ENCODE measurements at places on chromosomes 2 and 18. TPM values are rescaled to one million over a fixed set of nuclear protein-coding genes. Genes with fewer than 3 reads are reported as not detected.

DNA sequence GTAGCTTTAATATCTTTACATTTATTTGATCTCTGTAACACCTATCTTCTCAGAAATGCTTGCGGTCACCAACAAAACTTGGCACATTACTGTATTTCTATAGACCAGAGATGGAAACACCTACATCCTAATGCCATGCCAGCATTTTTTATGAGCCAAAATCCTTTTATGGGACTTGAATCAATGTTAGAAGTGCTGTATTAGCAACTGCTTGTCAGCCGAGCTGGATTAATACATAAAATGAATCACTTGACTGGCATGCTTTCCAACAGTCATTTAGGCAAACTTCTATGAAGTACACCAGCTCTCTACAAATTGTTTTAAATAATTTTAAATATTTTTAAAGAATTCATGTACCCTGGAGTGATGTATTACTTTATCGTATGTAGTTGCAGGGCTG is 272.9 kb upstream of the NRP2 start:
- DNase-seq = no peak

DNA sequence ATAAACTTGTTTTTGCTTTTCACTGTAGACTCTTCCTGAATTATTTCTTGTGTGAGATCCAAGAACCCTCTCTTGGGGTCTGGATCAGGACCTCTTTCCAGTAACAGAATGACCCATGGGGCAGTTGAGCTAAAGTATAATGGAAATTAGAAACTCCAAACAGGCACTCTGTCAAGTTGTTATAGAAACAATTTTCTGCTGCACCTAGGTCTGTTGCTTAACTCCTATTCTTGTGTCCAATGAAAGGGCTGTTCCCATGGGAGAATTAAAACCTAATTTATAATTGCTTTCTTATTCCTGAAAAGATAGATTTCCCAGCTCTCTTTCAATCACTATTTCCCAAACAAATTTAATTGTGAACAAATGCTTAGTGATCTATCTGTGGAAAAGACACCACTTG is 1341.3 kb upstream of the PIK3C3 start:
- no peak for DNase-seq

- no peak for DNase-seq
Measured at GRCh38 chr2:54967759-54968365, 82.4 kb downstream of the RTN4 start.

GRCh38 chr2:75465317-75465984 is 95.3 kb downstream of the EVA1A start:
- peak; percentile 6 for DNase-seq

KLHL14 gene
- 0.13 TPM for total RNA-seq

Data from neural progenitor cell (in vitro differentiated cells).